ENCODE measurements at places on chromosomes 7 and 10. TPM values are rescaled to one million over a fixed set of nuclear protein-coding genes. Genes with fewer than 3 reads are reported as not detected.

- no peak for DNase-seq
Measured at GRCh38 chr10:29886299-29886698, 173.1 kb downstream of the JCAD start.

DNA sequence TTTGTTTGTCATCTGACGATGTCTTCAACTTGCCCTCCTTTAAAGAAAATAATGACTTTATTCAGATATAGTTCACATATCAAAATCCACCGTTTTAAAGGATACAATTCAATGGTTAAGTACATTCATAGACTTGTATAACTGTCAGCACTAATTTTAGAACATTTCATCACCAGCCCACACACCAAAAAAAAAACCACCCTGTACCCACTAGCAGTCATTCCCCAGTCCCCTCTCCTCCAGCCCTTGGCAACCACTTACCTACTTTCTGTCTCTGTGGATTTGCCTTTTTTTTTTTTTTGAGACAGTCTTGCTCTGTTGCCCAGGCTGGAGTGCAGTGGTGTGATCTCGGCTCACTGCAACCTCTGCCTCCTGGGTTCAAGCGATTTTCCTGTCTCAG lies 5.3 kb upstream of the HILPDA start:
- no peak for DNase-seq

DNA sequence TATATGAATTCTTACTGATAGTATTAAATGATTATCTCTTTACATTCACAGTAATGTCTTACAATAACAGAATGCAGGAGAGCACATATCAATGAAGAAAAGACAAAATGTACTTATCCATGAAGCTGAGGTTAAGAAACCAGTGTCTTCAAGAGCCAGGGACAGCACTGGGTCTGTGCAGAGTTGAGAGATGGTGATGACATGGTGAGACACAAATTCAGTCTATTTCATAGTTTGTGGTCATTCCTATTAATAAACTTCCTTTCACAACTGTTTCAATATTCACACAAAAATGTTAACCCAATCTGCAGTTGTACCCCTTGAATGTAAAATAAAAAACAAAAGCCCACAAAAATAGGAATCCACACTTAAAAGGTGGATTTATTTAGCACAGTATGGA lies 5.3 kb upstream of the MAGI2 start:
- no peak for DNase-seq

DNA sequence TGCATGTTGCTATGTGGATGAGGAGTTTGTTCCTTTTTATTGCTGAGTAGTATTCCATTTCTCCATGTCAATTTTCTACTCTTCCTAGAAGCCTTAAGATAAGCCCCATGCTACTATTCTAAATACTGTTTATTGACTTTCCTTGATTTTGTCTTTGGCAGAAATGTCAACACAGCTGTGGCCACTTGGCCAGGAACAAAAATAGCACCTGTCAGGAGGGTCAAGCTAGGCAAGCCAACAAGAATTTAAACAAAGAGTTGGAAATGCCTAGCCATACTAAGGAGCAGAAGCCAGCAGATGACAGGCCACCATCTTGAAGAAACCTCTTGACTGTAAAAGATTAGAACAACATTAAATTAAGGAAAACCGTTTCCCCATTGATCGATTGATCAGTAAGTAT lies 34.7 kb downstream of the JAZF1 start:
- no peak for DNase-seq

- no peak for DNase-seq
Measured at GRCh38 chr10:64039198-64039597, 518.0 kb downstream of the REEP3 start.

- no peak for DNase-seq
Measured at GRCh38 chr7:6482743-6483119, 35.0 kb upstream of the DAGLB start.

DNA sequence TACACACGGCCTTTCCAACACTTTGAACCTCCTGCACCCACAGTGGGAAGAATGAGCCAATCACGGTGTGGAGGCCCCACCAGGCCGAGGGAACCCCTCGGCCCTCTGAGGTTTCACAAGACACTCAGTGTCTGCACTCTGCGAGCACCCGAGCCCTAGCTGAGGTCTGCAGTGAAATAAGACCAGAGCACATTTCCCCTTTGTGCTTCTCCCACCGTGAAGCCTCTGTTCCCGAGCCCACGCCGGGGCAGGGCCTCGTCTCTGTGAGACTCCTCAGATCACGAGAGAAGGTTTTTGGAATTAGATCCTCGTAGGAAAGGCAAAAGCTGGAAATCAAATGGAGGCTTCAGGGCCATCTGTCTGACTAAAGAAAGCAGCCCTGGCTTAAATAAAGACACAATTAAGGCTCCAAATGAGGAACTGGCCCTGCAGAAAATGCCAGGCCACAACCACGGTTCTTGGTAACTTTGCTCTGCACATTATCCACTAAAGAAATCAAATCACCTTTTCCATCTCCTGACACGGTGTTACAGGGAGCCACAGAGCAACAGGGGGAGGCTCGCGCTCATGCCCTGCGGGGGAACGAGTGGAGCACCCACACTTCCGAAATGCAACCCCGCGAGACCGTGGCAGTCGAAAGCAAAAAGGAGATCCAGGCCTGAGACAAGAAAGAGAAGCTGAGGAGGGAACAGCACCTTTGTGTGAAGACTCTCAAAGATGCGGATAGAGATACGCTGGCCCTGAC lies 43.7 kb downstream of the FAM53B start:
- no peak for DNase-seq

GRCh38 chr7:116483271-116483942 lies 16.1 kb upstream of the CAV2 start:
- DNase-seq: no peak

GRCh38 chr10:132836832-132837540 lies 51.0 kb upstream of the NKX6-2 start:
- DNase-seq: no peak

DNA sequence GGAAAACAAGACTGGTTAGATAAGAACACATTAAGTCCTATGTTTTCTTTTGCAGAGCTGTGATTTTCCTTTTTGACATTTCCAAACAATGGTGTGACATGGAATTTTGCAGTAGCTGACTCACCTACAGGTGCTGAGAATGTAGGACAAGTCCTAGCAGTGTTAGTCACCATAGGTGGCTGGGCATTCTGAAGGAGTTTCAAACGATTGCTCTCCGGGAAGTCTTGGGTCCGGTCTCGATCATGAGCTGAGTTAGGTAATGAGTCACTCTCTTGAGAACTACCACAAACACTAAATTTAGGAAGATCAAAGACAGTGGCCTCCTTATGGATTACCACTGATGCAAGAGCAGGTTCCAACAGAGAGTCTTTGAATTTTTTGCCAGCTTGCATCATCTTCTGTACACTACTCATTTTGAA lies 3.6 kb downstream of the FIGNL1 start:
- DNase-seq: no peak

DNA sequence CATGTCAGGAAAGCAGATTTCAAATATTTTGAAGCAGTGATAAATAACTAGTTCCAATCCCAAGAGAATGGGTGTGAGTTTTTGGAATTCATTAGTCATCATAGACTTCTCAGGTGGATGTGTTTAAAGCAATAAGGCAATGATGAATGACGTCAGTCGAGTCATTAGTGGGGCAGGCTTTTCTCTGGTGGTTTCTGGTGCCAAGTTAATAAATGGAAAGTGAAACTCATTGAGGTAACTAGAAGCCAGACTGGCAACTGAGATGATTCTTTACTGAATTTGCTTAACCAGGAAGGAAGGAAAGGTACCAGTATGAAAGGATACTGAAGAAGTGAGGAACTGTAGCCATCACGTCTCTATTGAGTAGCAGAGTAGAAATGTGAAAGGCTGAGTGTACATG lies 311.0 kb downstream of the GPAM start:
- DNase-seq: no peak

- DNase-seq: no peak
Measured at GRCh38 chr7:101729241-101729883, 88.1 kb upstream of the CUX1 start.

DNA sequence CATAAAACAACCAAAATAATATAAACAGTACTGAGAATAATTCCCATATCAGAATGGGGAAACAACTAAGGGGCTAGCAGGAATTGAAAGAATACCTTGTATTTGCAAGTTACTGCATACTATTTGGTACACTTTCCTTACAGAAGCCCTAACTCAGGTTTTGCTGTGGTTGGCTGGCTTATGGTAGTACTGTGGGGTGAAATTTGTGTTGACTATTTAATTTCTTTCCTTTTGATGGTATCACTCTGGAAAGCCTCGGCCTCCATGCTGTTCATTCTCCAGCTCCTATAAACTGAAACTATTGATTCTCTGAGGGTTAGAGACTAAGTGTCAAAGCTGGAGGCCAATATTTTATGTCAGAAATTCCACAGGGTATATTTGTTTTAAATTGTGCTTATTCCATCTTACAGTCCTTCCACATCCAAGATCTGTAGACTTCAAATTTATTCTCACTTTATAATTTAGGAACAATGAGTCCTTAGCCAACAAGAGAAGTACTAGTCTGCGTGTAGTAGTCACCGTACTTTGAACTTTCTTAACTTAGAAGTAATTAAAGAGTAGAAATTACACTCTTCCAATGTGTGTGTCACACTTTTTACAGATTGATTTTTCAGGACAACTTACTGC lies 13.4 kb downstream of the SKIDA1 start:
- no peak for DNase-seq

The FOXI2 gene
- not detected for total RNA-seq

The FGL2 gene
- total RNA-seq: 11.5 TPM

The TAF6 gene
- 35.8 TPM for total RNA-seq

The ZSCAN25 gene
- 6.9 TPM for total RNA-seq

Measured in Right ventricle myocardium superior (tissue), 1 donor.